ENCODE measurements at places on chromosomes 3 and 15. TPM values are rescaled to one million over a fixed set of nuclear protein-coding genes. Genes with fewer than 3 reads are reported as not detected.

Gene NUTM1
- total RNA-seq = not detected

Gene SLCO2A1
- 3.4 TPM for total RNA-seq

Gene GOLGA6D
- total RNA-seq = 0.19 TPM

Gene SH3GL3
- 10.0 TPM for total RNA-seq

Gene REC114
- total RNA-seq = not detected

Gene CIDEC
- 1.6 TPM for total RNA-seq

Gene FANCD2
- total RNA-seq = 17.7 TPM

Gene LRRIQ4
- total RNA-seq = not detected

Gene VGLL3
- 25.3 TPM for total RNA-seq

Gene SERPINI1
- total RNA-seq = 27.2 TPM

Gene NR2F2
- total RNA-seq = 270 TPM

Gene ECE2
- not detected for total RNA-seq

Gene ATG7
- total RNA-seq = 32.4 TPM

Gene SERPINI2
- 0.70 TPM for total RNA-seq

Gene FGD5
- 15.3 TPM for total RNA-seq

Gene CACNA2D2
- total RNA-seq = 7.8 TPM

Gene CXCR6
- total RNA-seq = not detected

Gene GP9
- not detected for total RNA-seq

Gene CIB1
- total RNA-seq = 36.8 TPM

Gene FAH
- 24.6 TPM for total RNA-seq

Gene SH3BP5
- total RNA-seq = 31.2 TPM

Gene RTP4
- total RNA-seq = 2.8 TPM

Gene CCNDBP1
- 41.5 TPM for total RNA-seq

Gene OXTR
- 4.1 TPM for total RNA-seq

Gene LEKR1
- total RNA-seq = 4.2 TPM

Gene GOLGA6B
- not detected for total RNA-seq

Gene GUCA1C
- not detected for total RNA-seq

Gene B3GALNT1
- total RNA-seq = 19.6 TPM

Gene TRAK1
- 54.7 TPM for total RNA-seq

Gene NOX5
- total RNA-seq = 0.12 TPM

Gene FBXL2
- 21.6 TPM for total RNA-seq

Gene AADAC
- 1.3 TPM for total RNA-seq

Gene GOLGA6L22
- total RNA-seq = not detected

Gene BLOC1S6
- total RNA-seq = 46.7 TPM

Gene MOBP
- total RNA-seq = not detected

Gene GOLGA6L4
- 5.5 TPM for total RNA-seq

Gene ZNF501
- total RNA-seq = 5.0 TPM

Gene CRYGS
- total RNA-seq = 1.2 TPM

Gene CCR8
- total RNA-seq = 1.2 TPM

Gene CCDC191
- 8.4 TPM for total RNA-seq

Gene POPDC2
- total RNA-seq = 1.4 TPM

Gene COL6A5
- total RNA-seq = 0.14 TPM

Gene FANCD2OS
- total RNA-seq = not detected

Gene CHRM5
- total RNA-seq = not detected

Gene IL5RA
- 0.14 TPM for total RNA-seq

Gene HYAL1
- 3.7 TPM for total RNA-seq

Gene PEX11A
- 8.8 TPM for total RNA-seq

Gene EMC7
- total RNA-seq = 54.5 TPM

Gene KBTBD13
- not detected for total RNA-seq

Gene STRIT1
- not detected for total RNA-seq

Gene SATB1
- 37.1 TPM for total RNA-seq

Gene ARGFX
- total RNA-seq = not detected

Gene INSYN1
- 5.8 TPM for total RNA-seq

Data from type B pancreatic cell (in vitro differentiated cells).